T follicular helper cell (primary cell): ENCODE measurements at places on chromosomes 2 and 18.
A peak's percentile ranks its signal among the peaks of the same experiment; 100 is the strongest.

- no peak for DNase-seq
Measured at GRCh38 chr2:215435280-215435869, 493 bp downstream of the FN1 start.

- no peak for DNase-seq
Measured at GRCh38 chr18:54786206-54786605, 42.1 kb upstream of the RAB27B start.

- no peak for DNase-seq
Measured at GRCh38 chr2:29578084-29578598, 343.2 kb downstream of the ALK start.

DNA sequence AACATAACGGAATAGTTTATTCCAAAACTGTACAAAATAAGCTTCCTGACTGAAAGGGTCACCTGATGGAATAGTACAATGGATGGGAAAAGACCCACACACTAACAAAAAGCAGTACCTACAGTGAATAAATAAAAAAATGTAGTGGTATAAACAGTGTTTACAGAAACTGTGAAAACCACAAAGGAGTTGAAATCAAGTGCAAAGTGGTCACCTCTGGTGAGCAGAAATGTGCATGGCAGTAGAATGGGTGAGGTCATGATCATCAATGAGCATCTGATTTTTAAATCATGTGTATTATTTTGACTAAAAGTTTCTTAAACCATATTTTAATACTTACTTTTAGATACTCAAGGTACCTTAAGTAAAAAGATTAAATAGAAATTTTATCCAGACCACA lies 11.4 kb downstream of the WDSUB1 start:
- no peak for DNase-seq

DNA sequence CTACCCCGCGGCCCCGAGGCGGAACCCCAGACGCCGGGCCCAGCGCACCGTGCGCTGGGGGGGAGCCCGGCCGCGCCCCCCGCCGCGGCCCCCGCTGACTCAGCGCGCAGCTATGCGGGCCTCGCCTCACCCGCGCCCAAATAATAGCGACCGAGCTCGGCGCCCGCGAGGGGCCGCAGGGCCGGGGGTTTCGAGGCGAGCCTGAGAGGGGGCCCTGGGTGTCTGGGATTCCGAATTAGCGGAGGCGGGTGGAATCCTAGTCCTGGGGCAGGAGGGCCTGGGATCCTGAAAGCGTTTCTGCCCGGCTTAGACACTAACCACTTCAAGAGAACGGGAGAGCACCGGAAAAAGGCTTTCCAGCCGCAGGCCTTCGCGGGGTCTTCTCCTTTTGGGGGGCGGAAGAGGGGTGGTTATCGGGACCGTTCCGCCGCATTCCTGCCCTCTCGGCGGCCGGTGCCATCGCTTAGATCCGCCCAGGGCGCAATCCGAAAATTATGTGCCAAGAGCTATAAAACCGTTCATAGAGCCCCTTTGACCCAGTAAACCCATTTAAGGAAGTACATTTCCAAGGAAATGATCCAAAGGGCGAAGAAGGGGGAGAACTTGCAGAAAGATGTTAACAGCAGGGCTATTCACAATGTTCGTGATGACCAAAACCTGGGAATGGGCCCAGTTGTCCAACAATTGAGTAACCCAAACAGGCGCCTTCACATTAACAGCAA lies 681 bp upstream of the ROCK2 start:
- DNase-seq, result peak; percentile 5
